ENCODE measurements at places on chromosomes 7 and 10.

DNA sequence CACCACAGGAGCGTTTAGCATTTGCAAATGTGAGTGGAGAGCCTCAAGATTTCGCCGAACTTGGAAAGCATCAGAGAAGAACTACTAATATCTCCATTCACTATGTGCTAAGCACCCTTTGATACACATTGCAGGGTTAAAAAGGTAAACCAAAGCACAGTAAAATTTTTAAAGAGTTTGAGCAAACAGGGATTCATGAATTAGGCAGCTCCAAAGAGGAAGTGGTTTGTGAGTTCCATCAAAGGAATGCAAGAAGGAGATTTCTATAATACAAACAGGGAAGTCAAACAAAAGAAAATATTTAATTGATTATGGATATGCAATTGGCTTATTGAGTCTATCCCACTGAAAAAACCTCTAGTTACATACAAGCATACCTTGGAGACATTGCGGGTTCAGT is 81.1 kb upstream of the TMEM72 start:
- no peak for DNase-seq

- no peak for DNase-seq
These were observed 41.1 kb upstream of the STMP1 start for GRCh38 chr7:135620980-135621850.

DNA sequence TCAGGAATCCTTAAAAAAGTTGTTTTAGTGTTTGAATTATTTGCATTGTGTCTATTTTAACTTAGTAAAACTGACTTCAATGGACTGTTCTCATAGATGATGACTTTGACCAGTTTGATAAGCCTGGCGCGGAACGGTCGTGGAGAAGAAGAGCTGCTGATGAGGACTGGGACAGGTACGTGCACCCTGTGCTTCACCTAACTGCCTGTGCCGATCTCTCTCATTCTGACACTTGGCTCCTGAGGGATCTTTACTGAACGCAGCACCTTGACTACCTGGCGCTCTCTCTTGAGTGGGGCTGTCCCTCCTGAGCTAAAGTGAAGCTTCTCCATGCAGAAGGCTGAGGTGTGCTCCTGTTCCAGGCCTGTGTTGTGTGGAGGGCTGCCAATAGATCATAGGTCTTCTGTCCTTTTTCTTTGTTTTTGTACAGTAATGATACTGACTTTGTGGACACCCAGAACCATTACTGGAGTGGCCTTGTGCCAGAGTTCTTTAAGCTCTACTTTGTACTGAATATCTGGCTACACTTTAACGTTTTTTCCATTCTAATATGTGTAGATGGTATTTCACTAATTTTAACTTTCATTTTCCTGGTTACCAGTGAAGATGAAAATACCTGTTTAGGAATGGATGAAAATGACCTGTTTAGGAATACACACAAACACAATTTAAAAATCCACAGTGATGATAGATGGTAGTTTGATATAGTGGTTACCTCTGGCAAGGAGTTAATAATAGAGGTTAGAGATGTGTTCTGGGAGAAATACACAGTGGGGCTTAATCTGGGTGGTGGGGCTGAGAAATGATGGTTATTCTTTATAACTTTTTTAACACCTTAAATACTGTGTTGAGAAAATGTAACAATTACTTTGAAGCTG is 20.9 kb downstream of the RBM33 start:
- DNase-seq: no peak

- no peak for DNase-seq
These were observed 220.3 kb upstream of the STK17A start for GRCh38 chr7:43362652-43363034.

- DNase-seq: no peak
These were observed 523.4 kb upstream of the PFKP start for GRCh38 chr10:2543974-2544373.

DNA sequence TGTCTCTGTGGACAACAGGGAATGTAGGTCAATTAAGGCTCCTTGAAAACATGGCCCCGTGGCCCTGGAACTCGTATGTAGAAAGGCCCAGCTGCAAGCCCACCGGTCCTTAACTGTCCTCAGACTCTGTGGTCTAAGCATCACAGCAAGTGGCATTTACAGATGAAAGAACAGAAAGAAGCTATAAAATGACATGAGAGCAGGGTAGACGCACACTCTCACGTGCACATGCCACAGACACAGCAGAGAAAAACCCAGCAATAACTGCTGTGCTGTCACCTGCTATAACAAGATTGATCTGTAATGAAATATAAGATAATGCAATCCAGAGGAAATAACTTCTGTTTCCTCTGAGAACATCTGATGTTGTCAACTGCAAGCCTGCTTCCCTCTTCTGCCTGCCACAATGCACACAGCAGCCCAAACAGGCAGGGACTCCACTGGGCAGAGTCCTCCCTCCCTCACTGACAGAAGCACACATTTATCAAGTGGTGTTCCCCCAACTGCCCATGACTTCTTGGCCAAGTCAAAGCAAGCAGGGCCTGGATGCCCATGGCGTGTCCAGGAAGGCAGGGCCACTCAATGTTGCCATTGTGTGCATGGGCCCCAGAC is 63.9 kb downstream of the GFRA1 start:
- no peak for DNase-seq

- no peak for DNase-seq
These were observed 49.9 kb upstream of the TMEM106B start for GRCh38 chr7:12161146-12161545.

DNA sequence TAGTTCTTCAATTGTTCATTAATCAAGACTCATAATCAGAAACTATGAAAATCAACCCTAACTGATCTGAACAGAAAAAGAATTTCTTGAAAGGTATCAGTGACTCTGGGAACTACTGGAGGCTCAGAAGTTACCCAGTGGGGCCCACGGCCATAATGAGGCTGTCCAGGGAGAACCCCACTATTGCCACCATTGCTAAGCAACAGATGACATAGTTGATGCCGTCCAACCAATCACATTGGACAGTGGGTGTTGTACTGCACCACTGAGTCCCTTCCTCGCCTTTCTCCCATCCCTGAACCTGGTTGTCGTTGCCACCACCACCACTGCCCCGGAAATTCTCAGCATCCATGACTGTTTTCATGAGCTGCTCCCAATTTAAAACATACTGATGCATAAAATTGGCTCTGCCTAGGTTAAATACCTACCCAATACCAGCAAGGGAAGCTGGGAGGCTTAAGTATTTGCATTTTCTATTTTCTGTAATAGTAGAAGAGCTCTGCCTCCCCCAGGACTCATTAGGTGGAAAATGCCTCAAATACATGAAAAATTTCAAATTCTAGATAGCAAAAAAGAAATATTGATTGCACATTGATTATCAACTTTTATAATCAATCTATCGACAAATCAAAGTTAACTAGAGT is 26.7 kb upstream of the USP6NL start:
- no peak for DNase-seq

GRCh38 chr10:61478621-61479312 is 25.6 kb upstream of the TMEM26 start:
- no peak for DNase-seq

- DNase-seq: no peak
These were observed 17.0 kb upstream of the TTYH3 start for GRCh38 chr7:2614631-2615330.

GRCh38 chr7:143318661-143319060 is 2.8 kb downstream of the CLCN1 start:
- no peak for DNase-seq

DNA sequence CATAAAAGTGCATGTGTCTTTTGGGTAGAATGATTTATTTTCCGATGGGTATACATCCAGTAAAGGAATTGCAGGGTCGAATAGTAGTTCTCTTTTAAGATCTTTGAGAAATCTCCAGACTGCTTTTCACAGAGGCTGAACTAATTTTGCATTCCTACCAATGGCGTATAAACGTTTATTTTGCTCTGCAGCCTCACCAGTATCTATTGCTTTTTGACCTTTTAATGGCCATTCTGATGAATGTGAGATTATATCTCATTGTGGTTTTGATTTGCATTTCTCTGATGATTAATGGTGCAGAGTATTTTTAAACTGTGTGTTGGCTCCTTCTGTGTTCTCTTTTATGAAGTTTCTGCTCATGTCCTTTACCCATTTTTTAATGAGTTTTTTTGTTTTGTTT is 1020.1 kb downstream of the NXPH1 start:
- DNase-seq: no peak

DNA sequence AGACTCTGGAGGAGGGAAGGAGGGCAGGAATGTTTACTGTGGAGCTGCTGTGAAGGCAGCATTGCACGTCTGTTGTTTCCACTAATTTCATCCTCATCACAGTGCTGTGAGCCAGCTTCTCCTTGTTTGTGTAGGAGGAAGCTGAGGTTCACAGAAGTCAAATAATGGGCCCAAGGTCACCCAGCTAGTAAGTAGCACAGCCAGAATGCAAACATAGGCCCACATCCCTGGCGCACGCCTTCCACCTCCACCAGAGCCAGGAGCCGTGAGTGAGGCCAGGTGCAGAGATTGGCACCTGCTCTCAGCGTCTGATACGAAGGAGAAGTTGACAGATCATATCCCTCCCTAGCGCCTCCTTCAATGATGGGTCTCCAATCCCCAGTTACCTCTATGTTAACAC is 93.6 kb downstream of the HTR5A start:
- no peak for DNase-seq

DNA sequence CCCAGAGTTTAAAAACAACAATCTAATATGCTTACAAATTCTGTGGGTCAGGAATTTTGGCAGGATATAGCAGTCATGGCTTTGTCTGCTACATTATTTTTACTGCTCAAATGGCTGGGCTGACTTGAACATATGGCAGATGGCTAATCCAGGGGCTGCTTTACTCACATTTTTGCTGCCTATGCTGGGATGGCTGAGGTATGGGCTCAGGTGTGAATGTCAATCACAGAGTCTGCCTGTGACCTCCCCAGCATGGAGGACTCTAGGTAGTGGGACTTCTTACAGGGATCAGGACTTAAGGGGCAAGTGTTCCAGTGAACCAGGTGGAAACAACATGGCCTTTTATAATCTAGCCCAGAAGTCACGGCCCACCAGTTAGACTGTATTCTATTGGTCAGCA is 4.4 kb upstream of the FKBP9 start:
- DNase-seq: no peak

- no peak for DNase-seq
These were observed 84.1 kb downstream of the GNAI1 start for GRCh38 chr7:80218723-80219122.

DNA sequence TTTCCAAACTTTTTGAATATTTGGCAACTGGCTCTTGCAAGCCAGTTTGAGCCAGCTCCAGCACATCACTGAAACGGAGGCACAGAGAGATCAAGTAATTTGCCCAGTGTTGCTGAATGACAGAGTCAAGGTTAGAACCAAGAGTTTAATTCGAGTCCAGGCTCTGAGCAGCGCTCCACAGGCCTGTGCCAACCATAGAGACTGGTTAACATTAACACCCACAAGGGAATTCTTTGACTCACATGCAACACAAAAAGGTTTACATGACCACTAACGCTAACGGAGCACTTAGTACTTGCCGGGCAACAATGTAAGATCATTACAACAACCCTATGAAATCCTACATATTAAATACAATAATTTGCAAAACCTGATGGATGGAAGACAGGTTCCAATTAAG is 1.5 kb downstream of the RGS10 start:
- no peak for DNase-seq

GRCh38 chr10:81679291-81679690 is 195.7 kb upstream of the NRG3 start:
- no peak for DNase-seq

DNA sequence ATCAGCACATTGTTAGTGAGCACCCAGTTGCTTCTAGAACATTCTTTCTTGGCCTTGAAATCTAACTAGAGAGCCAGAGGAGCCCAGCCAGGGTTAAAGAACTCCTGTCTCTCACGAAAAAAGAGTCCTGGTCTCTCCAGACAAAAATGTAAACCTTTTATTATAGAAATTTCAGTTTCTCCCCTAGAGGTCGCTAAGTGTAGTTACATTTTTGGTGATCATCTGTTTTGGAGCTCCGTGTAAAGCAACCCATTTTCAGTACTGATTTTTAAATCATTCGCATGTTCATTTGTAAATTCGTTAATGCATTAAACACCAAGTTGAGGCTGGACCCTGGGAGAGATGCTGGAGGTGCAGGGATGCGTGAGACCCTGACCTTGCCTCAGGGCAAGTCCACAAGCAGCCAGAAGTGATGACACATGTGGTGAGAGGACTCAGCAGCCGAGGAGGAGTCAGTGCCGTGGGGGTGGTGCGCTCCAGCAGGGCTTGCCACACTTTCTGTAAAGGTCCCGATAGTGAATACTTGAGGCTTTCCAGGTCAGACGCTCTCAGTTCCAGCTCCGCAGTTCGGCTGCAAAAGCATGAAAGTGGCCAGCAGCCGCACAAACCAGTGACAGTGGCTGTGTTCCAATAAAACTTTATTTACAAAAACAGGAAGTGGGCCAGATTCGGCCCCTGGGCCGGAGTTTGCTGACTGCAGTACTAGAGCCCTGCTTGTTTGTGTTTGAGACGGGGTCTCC is 578.6 kb upstream of the FOXK1 start:
- no peak for DNase-seq

DNA sequence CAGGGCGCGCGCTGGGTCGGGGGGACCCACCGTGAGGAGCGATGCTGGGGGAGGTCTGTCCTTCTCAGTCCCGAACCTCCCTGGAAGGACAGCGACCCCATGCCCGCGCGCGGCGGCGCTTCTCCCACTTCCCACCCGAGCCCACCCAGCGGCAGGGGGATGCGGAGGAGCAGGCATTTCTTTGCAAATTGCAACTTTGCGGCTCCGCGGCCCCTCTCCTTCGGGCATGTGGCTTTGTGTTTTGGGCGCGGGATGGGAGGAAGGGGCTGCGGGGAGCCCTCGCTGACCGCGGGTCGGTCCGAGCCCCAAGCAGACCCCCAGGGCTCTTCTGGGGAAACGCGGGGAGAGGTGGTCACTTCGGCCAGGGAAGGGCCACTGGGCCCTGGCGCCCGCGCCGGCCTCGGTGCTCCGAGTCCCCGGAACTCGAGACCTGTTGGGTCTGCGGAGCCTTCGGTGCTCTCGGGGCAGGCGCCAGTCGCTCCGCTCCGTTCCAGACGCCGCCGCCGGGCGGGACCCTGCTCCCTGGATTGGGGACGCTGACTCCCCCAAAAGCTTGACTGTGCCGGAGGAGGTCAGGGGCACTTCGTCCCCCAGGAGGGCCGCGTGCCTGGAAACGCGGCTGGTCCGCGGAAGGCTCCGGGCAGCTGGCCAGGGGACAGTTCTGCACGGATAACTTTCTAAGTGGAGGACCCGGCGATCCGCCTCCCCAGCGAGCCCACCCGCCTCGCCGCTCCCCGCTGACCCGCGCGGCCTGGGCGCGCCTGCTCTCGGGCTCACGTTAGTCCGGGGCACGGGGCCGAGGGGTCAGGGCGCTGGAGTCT is 164.2 kb upstream of the DPP6 start:
- no peak for DNase-seq

Measured in dorsolateral prefrontal cortex (tissue), 122 donors.